GM23338 (cell line): ENCODE measurements at places on chromosomes 11 and 22. TPM values are rescaled to one million over a fixed set of nuclear protein-coding genes. Genes with fewer than 3 reads are reported as not detected.

The TYR gene
- not detected in 2 replicates for total RNA-seq

The MGAT3 gene
- total RNA-seq = 10.2 and 13.1 TPM in 2 replicates

The LGALS12 gene
- 0.62 and 0.94 TPM in 2 replicates for total RNA-seq

The DKK3 gene
- total RNA-seq = 31.1 and 42.2 TPM in 2 replicates

The DENND5A gene
- total RNA-seq = 49.1 and 56.3 TPM in 2 replicates

The TRPM5 gene
- not detected in 2 replicates for total RNA-seq

The KCNQ1OT1 gene
- 2.8 and 4.2 TPM in 2 replicates for total RNA-seq

The SELENOH gene
- 282 and 311 TPM in 2 replicates for total RNA-seq

The DEPDC7 gene
- 10.9 and 15.3 TPM in 2 replicates for total RNA-seq

The DAGLA gene
- total RNA-seq = 1.3 and 2.5 TPM in 2 replicates

The ACR gene
- total RNA-seq = 2.2 TPM in 1 of 2 replicates, not detected in the other

The DNAJB7 gene
- total RNA-seq = not detected in 2 replicates

The SAA4 gene
- not detected in 2 replicates for total RNA-seq

The RTN4RL2 gene
- total RNA-seq = 15.9 and 16.1 TPM in 2 replicates

The UPB1 gene
- 0.16 TPM in 1 of 2 replicates, not detected in the other for total RNA-seq

The TPST2 gene
- total RNA-seq = 106 and 127 TPM in 2 replicates
